ENCODE measurements at places on chromosomes 12 and 14.
A peak's percentile ranks its signal among the peaks of the same experiment; 100 is the strongest.

DNA sequence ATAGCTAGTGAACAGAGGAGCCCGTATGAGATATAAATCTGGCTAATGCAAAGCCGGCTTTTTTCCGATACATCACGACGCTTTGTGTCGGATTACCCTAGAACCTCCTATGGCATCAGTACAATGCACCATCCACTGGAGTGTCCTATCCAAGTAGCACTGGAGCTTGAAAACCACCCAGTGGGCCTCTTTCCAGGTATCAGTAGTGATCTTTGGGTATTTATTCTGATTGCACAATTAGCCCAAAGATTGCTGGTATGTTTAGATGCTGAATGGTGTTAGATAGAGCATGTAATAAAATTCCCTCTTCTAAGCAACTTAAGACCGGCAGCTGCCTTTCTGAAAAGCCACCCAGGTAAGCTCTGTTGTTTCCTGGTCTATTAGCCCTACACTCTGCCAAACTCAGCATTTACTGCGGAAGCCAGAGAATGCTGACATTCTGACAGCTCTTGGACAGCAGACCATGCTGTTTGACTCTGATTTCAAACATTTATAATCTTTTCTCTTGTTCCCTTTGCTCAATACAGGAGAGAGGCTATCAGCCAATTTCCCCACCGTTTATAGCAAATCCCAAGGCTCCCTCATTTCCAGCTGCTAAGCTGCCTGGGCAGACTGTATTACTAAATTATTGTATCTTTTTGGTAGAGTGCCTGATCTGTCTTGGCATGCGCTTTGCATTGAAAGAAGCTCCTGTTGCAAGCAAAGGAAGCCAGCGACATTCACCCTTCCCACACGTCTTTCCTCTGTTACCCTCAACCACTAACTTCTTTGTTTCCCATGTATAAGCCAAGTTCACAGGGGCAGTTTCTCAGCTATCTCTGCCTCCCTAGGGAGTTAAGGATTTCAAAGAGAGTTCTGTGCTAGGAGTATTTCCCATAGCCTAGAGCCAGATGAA lies 388.3 kb upstream of the GARIN6 start:
- no peak for DNase-seq

- DNase-seq = no peak
Observed at GRCh38 chr12:91923864-91924263, 221.8 kb downstream of the BTG1 start.

DNA sequence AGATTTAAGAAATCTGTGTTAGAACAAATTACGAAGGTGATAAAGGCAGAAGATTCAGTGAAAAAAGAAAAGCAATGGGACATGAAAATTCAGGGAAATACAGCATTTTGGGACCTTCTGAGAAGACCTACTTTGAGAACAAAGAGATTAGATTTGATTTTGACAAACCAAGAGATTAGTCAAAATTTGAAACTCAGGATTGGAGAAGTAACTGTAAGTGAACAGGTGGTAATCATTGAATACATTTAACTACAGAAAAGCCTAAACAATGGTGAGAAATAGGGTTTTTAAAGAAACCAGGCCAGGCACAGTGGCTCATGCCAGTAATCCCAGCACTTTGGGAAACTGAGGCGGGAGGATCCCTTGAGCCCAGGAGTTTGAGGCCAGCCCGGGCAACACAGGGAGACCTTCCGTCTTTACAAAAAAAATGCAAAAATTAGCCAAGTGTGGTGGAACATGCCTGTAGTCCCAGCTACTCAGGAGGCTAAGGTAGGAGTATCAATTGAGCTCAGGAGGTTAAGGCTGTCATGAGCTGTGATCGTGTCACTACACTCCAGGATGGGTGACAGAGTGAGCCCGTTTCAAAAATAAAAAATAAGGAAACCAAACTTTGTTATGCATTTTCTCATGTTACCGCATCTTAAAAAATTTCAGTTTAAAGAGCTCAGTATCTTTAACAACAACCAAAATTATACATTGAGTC lies 8.9 kb upstream of the SAV1 start:
- no peak for DNase-seq

DNA sequence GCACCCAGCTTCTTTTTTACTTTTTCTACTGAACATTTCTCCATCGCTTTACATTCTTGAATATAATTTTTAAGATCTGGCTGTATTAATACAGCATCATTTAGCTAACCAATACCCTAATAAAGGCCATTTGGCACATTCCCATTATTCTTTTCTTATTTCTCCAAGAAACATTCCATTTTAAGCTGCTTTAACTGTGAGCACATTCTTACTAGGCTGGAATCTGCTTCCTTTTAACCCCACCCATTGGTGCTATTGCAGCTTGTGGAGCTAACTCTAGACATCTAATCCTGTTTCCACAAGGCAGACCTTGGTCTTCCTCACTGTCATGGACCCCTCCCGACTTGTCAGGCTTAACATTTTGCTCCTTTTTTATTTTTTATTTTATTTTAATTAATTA lies 15.2 kb downstream of the CALM1 start:
- no peak for DNase-seq

GRCh38 chr12:39587225-39587624 lies 32.4 kb downstream of the ABCD2 start:
- peak; percentile 18 for DNase-seq

- DNase-seq = peak; percentile 30
Observed at GRCh38 chr14:54567639-54568561, 972 bp downstream of the SAMD4A start.

- no peak for DNase-seq
Observed at GRCh38 chr14:57833323-57833722, 32.6 kb downstream of the SLC35F4 start.

DNA sequence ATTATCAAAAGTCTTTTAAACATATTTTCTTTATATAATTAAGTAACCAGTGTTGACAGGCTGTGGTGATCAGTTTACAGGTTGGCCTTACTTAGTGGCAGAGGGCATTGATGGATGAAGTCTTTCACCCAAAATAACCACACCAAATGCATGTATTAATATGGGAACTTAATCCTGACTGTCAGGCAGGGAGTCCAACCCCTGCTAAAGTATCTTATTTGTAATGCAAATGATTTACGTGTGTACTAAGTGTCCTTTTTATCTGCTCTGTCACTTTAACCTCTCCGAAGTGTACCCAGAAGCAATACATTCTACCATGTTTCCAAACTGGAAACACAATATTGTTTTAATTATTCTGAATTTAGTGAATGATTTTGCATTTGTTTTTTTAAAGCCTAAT lies 1.4 kb downstream of the MYBPC1 start:
- no peak for DNase-seq

DNA sequence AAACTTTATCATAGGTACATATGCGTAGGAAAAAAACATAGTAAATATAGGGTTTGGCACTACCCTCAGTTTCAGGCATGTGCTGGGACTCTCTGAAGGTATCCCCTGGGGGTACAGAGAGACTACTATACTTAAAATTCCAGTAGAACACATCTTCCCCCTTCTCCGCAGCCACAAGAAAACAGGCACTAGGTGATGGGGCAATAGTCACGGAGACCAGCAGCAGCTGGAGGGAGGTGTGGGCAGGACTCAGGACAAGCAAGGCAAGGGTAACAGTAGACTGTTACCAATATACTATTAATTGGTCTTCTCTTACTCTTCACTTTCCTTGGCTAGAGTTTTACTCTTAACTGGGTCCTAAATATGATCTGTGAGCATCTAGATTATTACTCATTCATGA lies 4.6 kb upstream of the PAPOLA start:
- no peak for DNase-seq

GRCh38 chr14:105486974-105487448 lies 325 bp downstream of the CRIP1 start:
- peak; percentile 63 for DNase-seq

GRCh38 chr12:79881351-79881750 lies 53.5 kb downstream of the PPP1R12A start:
- DNase-seq = no peak

GRCh38 chr12:57148469-57149244 lies 1.2 kb upstream of the LRP1-AS start:
- no peak for DNase-seq

DNA sequence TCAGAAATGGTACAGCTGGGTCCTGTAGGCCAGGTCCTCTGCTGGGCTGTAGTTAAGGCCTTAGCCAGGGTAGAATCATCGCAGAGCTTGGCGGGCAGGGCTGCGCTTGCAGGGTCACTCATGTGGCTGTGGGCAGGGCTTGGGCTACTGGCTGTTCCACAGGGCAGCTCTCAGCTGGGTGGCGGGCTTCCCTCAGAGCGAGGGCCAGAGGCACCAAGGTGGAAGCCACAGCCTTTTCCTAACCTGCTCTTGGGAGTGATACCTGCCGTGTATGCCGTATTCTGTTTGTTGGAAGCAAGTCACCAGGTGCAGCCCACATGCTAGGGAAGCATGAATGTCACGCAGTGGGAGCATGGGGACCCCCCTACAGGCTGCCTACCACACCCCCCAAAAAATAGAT lies 69.8 kb upstream of the RIN3 start:
- DNase-seq = no peak

GRCh38 chr12:18706798-18707197 lies 31.0 kb downstream of the PLCZ1 start:
- no peak for DNase-seq

- peak; percentile 89 for DNase-seq
Observed at GRCh38 chr12:18165422-18165871, 75.5 kb upstream of the RERGL start.

GRCh38 chr14:92143309-92143708 lies 21.5 kb downstream of the CPSF2 start:
- no peak for DNase-seq

- peak; percentile 79 for DNase-seq
Observed at GRCh38 chr14:71143381-71144290, 236.4 kb downstream of the PCNX1 start.

DNA sequence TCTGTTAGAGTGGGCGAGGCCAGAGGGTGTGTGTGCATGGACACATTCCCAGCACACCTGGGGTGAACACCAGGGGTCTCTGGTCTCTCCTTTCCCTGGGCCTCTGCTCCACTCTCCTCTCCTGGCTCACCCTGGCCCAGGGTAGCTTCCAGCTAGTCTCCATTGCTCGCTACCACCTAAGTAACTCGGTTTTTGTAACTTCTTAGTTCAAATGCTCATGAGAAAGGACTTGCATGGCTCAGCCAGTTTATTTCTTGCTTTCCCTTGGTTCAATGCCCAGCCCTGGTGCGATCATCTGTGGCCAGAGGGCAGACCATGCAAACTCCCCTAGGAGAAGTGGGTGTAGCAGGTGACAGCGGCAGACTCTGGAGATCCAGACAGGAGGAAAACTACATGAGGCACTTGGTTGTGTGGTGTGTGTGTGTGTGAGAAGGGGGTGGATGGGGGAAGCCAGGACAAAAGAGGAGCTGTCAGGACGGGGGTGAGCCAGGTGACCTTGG lies 8.9 kb upstream of the ACVR1B start:
- no peak for DNase-seq

DNA sequence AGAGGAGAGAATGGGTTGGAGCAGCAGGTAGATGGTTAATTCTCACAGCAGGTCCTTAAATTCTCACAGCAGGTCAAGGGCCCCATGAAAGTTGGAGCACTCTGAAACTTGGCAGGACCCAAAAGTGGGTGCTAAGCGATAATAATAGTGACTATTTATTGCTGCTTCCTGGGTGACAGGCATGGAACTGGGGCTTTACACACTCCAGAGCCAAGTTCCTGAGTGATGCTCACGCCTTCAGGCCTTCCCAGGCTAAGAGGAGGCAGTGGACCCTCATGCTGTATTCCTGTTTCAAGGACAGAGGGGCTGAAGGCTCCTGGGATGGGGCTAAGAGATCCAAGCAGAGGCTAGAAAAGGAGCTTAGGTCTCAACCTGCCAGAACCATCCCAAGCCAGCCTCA lies 180.9 kb upstream of the VASH1 start:
- DNase-seq = no peak

GRCh38 chr12:113425960-113426453 lies 3.8 kb downstream of the SDSL start:
- peak; percentile 8 for DNase-seq

DNA sequence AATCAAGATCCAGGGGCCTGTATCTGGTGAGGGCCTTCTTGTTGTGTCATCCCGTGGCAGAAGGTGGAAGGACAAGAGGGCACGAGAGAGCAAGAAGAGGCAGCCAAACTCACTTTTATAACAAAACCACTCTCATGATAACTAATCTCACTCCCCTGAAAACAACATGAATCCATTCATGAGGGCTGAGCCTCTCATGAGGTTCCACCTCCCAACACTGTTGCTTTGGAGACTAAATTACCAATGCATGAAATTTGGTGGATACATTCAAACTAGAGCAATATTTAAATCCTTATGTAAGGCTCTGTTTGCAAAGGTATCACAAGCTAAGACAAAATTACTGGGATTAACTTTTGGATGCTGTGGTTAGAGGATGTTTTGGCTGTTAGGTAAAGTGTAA lies 470.1 kb upstream of the NOVA1 start:
- DNase-seq = no peak

DNA sequence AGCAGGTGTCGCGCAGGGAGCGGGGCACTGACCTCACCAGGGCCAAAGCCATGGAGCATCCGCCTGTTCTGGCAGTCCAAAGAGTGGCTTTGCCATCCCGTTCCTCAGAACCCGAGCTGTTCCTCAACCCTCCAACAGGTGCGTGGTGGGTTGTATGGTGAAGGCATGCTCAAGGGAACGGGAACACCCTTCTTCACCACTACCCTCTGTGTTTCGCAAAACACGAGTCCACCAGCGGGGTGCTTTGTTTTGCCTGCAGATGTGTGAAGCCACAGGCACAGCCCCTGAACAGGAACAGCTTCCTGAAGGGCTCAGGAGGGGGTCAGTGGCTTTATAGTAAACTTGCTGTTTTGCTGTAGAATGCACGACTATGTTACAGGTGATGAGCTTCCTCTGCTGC lies 52.7 kb downstream of the SMOC1 start:
- DNase-seq = no peak

DNA sequence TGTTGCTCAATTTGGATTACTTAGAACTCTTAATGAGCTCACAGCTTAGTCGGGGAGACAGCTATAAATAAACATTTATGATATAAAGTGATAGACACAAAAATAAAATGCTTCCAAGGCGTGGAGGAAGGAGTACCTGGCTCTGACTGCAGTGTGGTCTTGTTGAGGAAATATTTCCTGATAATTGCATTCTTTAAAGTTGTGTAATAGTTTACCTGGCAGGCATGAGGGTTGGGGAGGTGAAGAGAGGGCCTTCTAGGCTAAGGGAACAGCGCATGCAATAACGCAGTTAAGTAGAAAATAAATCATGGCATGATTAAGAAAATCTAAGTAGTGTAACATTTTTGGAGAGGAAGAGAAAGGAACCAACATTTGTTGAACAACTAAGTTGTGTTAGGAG lies 260.5 kb upstream of the ATP2B1 start:
- DNase-seq = no peak

DNA sequence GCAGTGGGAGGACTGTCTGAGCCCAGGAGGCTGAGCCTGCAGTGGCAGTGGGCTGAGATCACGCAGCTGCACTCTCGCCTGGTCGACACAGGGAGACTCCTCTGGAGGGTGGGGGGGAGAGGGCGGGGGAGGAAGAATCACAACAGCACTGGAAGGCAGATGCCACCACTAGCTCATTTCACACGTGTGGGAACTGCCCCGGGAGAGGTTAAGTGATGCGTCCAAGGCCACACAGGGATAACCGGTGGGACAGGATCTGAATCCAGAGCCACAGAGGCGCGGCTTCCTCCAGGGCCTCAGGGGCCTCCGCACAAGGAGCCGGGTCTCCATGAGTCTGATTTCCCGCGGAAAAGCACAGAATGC lies 20.8 kb downstream of the STX2 start:
- DNase-seq = no peak

GRCh38 chr12:53222170-53222721 lies 9.8 kb downstream of the RARG start:
- no peak for DNase-seq
